ENCODE measurements at places on chromosomes 4 and X.
A peak's percentile ranks its signal among the peaks of the same experiment; 100 is the strongest.

- no peak for DNase-seq
Observed at GRCh38 chrX:150352114-150352513, 11.0 kb upstream of the MAMLD1 start.

DNA sequence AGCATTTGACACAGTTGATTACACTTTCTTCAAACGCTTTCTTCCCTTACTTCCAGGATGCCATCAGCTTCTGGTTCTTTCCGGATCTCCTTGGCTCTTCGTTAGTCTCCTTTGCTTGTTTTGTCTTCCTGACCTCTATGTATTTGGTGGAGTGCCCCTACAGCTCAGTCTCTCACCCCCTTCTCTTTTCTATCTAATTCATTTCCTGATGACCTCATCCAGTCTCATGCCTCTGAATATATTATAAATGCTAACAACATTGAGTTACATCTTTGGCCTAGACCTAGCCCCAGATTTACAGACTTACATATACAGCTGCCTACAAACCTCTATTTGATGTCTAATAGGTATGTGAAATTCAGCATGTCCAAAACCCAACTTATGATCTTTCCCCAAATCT lies 16.5 kb upstream of the LEF1 start:
- DNase-seq = no peak

DNA sequence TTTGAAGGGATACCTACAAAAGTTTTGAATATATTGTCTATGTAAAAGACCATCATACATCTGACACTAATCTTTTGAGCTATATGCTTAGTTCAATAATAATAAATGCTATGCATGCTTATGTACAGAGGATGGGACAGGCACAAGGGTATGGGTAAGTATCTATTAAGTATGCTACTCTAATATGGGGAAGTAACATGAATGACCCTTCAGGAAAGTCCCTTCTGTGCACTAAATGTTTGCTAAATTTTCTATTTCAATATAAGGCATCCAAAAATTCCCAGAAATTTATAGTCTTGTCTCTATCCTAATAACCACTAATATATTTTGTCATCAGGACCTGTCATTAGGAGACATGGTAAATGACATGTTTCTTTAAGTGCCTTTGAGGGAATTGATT lies 19.0 kb downstream of the ATP8A1 start:
- no peak for DNase-seq

- no peak for DNase-seq
Observed at GRCh38 chr4:110944501-110944900, 321.6 kb upstream of the PITX2 start.

DNA sequence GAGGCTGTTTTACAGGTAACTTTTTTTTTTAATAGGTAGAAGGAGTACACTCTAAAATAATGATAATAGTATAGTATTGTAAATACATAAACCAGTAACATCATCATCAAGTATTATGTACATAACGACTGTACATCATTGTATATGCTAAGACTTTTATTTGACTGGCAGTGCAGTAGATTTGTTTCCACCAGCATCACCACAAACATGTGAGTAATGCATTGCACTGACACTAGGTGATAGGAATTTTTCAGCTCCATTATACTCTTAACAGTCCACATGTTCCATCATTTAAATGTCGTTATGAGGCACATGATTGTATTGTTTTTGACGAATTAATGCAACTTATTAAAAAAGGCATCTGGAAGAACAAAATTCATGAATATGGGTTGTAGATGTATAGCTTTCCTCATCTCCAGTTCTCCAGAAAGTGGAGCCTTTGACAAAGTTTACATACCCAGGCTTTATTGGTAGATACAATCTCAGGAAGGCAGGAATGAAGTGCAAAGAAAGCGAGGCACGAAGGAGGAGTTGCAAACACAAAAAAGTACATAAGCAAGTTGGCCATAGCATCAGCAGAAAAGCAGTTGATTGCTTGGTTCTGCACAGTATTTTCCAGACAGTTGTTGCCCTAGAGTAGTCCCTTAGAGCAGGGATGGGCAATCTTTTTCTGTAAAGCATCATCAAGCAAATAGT lies 336.9 kb upstream of the NR3C2 start:
- no peak for DNase-seq

DNA sequence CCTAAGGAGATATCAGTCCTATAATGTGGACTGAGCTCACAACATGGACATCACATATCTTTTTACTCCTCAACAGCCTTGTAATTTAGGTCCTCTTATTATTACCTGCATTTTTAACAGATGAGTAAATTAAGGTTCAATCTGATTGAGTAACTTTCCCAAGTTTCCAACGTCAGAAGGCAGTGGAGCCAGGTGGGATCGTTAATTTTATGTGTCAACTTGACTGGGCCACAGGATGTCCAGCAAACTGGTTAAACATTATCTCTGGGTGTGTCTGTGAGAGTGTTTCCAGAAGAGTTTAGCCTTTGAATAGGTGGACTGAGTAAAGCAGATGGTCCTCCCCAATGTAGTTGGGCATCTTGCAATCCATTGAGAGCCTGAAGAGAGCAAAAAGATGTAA lies 59.0 kb upstream of the SLIT2 start:
- no peak for DNase-seq

GRCh38 chr4:139834226-139834662 lies 168.6 kb downstream of the MGST2 start:
- no peak for DNase-seq

DNA sequence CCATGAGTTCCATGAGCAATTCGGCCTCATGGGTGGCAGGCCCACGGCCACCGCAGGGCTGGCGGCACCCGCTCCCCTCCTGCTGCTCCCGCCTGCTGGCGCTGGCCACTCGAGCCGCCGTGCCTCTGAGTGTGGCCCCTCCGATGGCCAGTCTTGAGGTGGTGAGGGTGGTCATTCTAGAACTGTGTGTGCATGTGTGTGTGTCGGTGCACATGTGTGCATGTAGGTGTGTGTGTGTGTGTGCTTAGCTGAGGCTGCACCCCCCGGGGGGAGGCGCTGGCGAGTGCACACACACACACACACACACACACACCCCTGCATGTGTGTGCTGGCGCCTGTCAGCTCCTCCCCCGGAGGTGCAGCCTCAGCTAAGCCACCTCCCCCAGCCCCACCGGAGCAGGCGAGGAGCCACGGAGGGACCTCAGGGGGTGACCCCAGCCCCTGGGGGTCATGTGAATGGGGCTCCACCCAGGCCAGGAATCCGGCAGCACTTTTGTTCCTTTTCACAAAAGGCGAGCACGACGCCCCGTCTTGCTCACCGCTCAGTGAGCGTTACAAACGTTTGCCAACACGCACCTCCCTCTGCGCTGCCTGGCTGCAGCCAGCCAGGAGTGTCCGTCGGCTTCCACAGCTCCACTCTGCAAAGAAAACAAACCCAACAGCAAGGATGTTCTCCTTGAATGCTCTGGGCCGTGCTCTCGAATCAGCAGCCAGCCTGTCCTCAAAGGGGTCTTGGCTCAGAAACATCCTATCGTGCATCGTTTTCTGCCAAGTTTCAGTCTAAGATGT lies 29.9 kb downstream of the FGFRL1 start:
- DNase-seq = no peak

DNA sequence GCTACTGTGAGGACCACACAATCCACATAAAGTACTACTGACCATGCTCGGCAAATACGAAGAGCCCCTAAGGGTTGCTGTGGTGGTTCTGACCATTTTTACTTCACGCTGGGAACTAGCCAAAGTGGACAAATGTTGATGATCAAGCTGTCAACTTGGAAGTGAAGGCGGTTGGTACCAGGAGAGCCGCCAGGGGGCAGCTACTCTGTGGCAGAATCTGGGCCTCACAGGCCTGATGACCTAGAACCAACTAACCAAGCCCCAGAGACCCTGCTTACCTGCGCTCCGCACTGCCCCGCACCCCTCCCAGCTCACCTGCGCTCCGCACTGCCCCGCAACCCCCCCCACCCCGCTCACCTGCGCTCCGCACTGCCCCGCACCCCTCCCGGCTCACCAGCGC lies 5.6 kb downstream of the GAK start:
- peak; percentile 73 for DNase-seq

DNA sequence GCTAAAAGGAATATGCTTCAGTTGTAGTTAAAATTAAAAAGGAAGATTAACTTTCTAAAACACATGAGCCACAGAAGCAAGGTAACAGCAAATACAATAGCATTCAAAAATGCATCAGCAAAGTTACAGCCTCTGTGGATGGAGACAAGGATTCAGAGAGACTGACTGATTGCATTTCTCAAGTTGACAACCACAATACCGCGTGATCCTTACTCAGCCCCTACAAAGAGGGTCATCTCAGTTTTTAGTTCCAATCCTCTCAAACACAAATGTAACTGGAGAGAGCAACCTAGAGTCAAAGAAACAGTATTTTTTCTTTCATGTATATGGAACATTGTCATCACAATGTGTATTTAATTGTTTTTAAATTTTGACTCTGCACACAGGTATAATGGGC lies 14.2 kb upstream of the C1QTNF7 start:
- DNase-seq = no peak

- peak; percentile 64 for DNase-seq
Observed at GRCh38 chrX:81195712-81196111, 6.0 kb downstream of the HMGN5 start.

DNA sequence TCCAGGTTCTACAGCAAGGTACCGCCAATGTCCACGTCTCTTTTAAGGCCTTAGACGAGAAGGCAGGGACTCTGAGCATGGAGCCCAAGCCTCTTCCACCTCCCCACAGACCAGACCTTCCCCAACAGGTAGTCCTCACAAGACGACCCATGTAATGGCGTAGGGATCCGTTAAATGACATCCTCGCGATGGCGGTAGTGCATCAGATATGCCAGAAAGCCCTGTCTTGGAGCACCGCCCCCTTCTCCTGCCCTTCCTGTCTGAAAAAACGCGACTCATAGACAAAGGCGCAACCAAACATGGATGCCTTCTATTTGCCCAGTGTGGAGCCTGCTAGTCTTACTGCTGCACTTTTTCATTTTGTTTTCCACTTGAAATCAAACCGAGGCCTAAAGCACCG lies 185.4 kb downstream of the OR13H1 start:
- no peak for DNase-seq

- DNase-seq = no peak
Observed at GRCh38 chr4:42703813-42704212, 46.9 kb upstream of the ATP8A1 start.

DNA sequence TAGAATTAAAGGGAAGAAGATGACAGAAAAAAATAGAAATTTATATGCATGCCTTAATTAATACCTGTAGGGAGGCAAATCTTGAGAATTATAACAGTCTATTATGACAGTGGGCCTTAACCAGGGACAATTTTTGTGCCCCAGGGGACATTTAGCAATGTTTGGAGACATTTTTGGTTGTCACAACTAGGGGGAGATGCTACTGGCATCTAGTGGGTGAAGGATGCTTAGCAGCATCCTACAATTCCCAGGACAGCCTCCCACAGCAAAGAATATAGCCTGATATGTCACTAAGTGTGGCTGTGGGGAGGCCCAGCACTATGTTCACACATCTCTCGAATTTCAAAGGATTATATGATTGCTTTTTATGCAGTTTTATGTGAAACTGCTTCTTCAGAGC lies 10.5 kb downstream of the GPR82 start:
- DNase-seq = peak; percentile 41

- DNase-seq = peak; percentile 37
Observed at GRCh38 chrX:119145241-119145653, 17.6 kb upstream of the KIAA1210 start.
